ENCODE measurements at places on chromosomes 12 and 14.

GRCh38 chr12:107127482-107128430 lies 34.4 kb upstream of the CRY1 start:
- DNase-seq = peak; percentile 9

GRCh38 chr14:20400965-20401593 lies 12.2 kb downstream of the TEP1 start:
- DNase-seq = no peak

DNA sequence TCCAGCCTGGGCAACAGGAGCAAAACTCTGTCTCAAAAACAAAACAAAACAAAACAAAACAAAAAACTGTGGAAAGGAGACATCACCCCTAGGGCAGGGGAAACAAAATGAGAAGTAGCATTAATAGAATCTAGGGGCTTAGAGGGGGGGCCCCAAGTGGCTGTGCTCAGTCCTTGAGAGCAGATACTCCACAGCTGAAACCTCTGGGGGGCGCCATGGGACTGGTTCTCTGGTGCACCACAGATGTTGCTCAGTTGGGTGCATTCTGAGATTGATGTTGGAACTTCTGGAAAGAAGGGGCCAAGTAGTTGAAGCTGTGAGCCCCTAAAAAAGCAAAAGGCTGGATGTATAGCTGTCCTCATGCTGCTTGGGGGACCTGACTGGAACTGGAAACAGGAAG lies 11.8 kb upstream of the SYNE2 start:
- DNase-seq = no peak

- DNase-seq = no peak
Measured at GRCh38 chr12:124683152-124684124, 116.0 kb upstream of the NCOR2 start.

- no peak for DNase-seq
Measured at GRCh38 chr12:104105461-104105860, 32.5 kb downstream of the NFYB start.

DNA sequence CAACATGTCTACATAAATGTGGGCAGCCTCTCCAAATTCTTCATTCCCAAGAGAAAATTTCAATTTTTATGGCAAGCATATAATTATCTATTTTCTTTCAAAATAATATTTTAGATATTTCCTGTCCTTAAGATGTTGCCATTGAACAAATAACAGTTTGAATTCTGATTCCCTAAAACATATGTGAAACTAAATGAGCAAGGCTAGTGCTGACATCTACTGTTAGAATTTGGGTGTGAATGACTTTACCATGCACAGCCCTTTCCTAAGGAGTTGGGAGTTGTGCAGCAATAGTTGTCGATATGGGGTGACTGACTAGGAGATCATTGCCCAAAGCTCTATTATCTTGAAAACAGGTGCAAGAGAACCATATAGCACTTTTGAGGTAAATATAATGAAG lies 108.2 kb upstream of the SLC38A4 start:
- peak; percentile 13 for DNase-seq

Data from NCI-H1092 treated with DMSO at 0.1 percent for 48 hours (cell line).